Activated CD8-positive, alpha-beta memory T cell treated with anti-CD3 and anti-CD28 coated beads for 36 hours (primary cell): ENCODE measurements at places on chromosomes 2 and 18. TPM values are rescaled to one million over a fixed set of nuclear protein-coding genes. Genes with fewer than 3 reads are reported as not detected.

The TEX261 gene
- 90.7 TPM for total RNA-seq

The GALNT13 gene
- not detected for total RNA-seq

The ARL5A gene
- 79.0 TPM for total RNA-seq

The GPR45 gene
- total RNA-seq: not detected

The ALPI gene
- total RNA-seq: not detected

The CYTIP gene
- total RNA-seq: 247 TPM

The SAG gene
- total RNA-seq: 0.15 TPM
